NCI-H1105 (cell line): ENCODE measurements at places on chromosomes 5 and 9.

DNA sequence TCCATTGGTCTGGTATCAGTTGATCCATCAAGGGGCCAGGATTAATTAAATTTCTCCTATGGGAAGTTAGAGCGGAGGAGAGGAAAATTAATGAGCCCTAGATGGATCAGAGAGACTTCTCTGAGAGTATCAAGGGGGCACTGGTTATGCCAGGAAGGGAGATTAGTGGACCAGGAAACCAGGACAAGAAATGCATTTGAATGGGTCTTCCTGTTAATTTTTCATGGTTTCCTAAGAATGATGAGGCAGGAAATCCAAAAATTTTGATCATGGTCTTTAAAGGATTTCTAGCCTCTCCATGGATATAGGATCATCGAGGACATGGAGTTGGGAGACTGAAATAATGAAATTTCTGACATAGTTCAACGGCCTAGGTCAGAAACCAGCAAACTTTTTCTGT lies 30.8 kb downstream of the FOXI1 start:
- DNase-seq, result no peak

- DNase-seq, result peak; percentile 49
Observed at GRCh38 chr5:153459051-153459743, 31.3 kb upstream of the GRIA1 start.

DNA sequence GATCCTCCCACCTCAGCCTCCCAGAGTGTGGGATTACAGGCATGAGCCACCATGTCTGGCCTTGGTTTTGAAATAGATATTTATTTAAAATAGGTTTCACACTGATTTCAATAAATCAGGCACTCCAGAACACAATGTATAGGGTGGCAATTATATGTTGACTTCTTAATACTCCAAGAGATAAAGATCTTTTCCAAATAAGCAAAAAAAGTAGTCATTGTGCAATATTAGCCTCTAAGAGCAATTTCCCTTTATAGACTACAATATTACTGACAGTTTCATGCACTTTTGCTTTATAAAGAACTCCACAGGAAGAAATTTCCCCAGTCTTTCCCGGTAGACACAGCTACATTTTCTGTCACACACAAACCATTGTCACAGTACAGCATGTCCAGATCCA lies 23.4 kb upstream of the RUFY1 start:
- DNase-seq, result no peak

GRCh38 chr9:130912932-130913598 lies 16.5 kb upstream of the QRFP start:
- DNase-seq, result no peak

DNA sequence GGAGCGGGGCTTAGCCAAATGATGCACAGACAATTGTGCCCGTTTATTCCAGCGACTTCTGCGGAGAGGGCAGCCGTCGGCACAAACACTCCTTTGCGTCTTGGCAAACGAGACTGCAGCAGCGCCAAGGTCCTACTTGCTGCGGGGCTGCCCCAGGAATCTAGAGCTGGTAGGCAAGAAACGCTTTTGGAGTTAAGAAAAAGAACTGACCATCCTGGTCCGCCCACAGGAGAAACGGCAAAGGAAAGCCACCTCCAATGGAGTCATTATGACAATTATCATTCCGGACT lies 2.3 kb downstream of the RXFP3 start:
- no peak for DNase-seq

DNA sequence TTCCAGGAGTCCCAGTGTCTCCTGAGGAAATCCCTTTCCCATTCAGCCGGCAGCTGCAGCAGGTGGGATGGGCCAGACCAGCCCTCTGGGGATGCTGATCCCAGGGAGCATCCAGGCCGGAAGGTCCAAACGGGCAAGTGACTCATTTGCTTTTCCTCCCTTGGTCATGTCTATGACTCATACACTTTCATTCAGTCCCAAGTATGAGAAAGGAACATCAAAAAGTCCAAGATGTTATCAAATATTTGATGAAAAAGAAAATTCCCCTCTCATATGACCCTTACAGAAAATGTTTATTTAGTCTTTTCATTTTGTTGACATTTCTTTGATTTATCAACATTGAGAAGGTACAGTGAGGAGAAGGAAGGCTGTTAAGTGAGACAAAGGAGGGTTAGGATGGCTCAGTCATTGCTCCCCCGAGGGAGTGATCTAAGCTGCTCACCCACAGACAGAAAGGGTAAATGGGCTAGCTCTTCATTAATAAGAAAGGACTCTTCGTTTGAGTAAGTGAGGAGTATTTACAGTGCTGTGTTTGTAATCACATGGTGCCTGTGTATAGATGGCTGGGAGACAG lies 117.6 kb upstream of the ANKRD55 start:
- no peak for DNase-seq

GRCh38 chr5:53424686-53425615 lies 55.5 kb upstream of the FST start:
- DNase-seq, result no peak

- DNase-seq, result no peak
Observed at GRCh38 chr9:6616951-6617602, 28.5 kb downstream of the GLDC start.
